Suppressor macrophage (primary cell): ENCODE measurements at places on chromosomes 2 and 18.

GRCh38 chr2:6977113-6977741 lies 60.0 kb downstream of the RNF144A start:
- no peak for DNase-seq

- no peak for DNase-seq
Measured at GRCh38 chr2:127163921-127164320, 56.2 kb downstream of the CYP27C1 start.

- DNase-seq = no peak
Measured at GRCh38 chr2:239181903-239182581, 218.8 kb downstream of the HDAC4 start.

- DNase-seq = no peak
Measured at GRCh38 chr2:66582987-66583880, 148.3 kb downstream of the MEIS1 start.

- DNase-seq = no peak
Measured at GRCh38 chr2:171529914-171530313, 7.6 kb downstream of the CYBRD1 start.

- no peak for DNase-seq
Measured at GRCh38 chr2:150165442-150165841, 322.0 kb downstream of the RND3 start.

DNA sequence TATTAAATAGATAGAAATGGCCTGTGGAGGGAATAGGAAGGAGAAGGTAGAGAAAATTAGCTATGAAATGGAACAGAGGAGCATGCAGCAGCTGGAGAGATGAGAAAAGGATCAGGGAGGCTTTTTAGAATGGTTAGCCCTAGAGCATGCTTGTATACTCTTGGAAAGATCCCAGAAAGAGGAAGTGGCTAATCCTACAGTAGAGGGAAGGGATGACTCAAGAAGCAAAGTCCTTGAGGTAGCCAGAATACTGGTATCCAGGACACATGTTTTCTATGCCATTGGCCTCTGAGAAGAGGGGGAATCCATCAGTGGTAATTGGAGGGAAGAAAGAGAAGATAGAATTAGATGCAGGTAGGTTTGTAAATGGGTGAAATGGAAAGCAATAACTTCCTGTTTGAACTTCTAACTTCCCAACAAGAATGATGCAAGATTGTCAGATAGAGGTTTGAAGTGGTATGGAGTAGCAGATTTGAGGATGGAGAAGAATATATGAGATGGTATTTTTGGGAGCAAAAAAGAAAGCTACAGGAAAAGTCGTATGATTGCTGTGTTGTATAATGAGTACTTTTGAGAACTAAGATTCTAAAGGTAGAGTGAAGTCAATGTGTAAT lies 17.1 kb upstream of the OSBPL6 start:
- DNase-seq = peak; percentile 57

DNA sequence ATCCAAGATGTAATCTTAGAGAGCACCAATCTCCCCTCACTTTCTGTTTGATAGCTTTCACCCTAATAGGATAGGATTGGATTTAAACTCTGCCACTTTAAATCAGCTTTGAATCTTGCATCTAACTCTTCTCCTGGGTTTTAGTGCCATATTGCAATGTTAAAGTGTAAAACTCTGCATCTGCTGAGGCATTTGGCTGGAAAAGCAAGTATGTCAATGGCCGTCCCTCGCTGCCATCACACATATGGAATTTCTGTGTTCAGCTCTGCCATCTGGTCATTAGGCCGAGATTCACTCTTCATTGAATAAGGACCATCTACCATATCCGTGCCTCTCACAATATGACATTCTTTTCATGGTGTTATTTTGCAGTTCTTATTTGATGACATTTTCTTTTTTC lies 728.1 kb upstream of the PIK3C3 start:
- DNase-seq = no peak

DNA sequence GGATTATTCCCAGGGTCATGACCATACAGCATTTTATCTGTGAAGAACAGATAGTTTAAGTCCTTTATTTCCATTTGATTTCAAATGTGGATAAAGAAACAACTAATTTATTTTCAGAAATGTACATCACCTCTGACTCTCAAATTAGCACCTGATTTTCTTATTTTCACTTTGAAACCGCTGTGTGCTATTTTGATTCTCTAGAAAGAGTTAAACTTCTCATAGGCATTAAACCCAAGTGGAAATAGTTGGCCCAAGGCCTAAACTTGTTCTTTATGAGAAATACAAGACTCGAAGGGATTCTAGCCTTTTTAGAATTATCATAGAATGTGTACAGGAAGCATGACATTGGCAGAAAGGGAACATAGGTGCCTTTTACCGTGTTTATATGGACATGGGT lies 41.5 kb upstream of the LTBP1 start:
- no peak for DNase-seq

DNA sequence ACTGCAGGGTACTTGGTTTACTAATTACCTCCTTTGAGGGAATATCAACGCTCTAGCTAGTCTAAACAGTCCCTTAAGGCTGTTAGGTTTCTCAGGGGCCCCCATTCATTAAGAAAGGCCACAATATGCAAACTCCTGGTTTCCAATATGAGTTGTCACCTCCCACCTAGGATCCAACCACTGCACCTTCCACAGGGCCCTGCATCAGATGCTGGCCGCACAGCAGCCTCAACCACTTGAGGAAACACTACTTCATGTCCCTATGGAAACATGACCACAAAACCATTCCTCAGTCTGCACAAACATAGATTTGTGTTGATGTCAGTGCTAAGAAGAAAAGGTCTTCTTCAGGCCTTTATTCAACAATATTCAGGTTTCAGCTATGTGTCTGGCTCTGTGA lies 40.9 kb downstream of the STAT4 start:
- DNase-seq = no peak

GRCh38 chr2:72815655-72816278 lies 10.1 kb downstream of the EXOC6B start:
- DNase-seq = no peak

- DNase-seq = no peak
Measured at GRCh38 chr2:19360266-19360965, 2.0 kb upstream of the OSR1 start.

DNA sequence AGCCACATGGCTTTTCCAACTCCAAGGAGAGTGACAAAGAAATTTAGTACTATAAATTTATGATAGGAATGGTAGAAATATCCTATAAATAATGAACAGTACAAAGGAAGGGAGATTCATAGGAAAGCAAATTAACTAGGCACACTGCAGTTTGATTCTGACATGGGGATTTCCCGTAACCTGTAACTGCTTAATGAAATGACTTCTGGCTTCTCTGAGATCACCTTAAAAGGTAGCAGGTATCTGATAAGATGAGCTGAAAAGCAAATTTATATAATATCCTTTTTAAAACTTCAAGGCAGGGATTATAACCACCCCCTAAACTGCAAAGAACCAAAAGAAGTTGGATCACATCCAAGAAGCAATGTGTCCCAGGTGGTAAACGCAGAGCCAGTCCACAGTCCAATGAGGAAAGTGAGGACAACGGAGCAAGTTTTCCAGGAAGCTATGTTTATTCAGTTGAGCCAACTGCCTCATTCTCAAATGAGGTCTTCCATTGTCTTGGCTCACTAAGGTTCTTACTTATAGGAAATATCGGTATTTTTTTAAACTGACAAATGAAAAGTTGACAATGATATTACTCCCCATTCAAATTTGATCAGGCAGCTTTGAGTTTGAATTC lies 43.0 kb downstream of the WIPF1 start:
- no peak for DNase-seq

GRCh38 chr2:207505728-207506127 lies 24.0 kb upstream of the CREB1 start:
- peak; percentile 78 for DNase-seq

GRCh38 chr2:184596819-184597411 lies 1.4 kb upstream of the ZNF804A start:
- DNase-seq = peak; percentile 50

GRCh38 chr2:44786817-44787214 lies 154.7 kb upstream of the SIX3 start:
- no peak for DNase-seq

GRCh38 chr2:11305958-11306357 lies 38.5 kb downstream of the ROCK2 start:
- DNase-seq = no peak

DNA sequence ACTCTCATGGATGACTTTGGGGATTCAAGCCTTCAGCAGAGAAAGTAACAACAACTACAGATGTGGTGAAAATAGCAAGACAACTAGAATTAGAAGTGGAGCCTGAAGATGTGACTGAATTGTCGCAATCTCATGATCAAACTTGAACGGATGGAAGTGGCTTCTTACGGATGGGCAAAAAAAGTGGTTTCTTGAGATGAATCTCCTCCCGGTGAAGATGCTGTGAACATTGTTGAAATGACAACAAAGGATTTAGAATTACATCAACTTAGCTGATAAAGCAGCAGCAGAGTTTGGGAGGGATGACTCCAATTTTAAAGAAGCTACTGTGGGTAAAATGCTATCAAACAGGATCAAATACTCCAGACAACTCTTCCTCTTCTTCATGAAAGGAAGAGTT lies 43.1 kb downstream of the AAK1 start:
- DNase-seq = no peak

DNA sequence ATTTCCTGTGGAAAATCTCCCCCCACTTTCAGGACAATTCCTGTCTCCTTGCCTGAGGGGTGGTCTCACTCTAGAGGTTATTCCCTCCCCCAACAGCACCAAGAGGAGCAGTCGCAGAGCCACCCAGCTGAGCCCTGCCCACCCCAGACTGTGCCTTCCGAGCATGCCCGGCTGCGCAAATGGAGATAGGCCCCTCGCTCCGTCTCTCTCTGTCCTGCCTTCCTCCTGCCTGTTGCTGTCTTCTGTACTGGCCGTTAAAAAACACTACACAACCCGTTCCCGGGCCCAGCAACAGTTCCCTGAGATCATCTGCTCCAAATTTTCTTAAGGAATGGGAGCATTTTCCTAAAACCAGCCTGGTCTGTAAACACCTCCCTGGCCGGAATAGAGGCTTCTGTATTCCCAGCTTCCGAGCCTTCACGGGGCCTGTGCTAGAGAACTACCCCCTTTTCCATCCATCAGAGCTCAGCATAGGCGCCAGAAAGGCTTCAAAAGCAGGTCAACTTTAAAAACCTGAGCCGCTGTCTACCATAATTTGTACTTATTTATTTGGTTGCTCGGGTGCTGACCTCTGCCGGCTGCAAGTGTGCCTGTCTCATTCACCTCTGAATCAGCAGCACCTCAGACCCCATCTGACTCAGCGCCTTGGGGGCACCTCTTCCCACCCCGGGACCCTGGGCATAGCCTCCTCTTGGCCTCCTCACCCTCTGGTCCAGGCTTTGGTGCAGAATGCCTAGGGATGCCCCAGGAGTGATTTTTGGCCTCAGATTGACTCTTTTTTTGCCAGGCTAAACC lies 159.4 kb downstream of the PXDN start:
- no peak for DNase-seq
